ENCODE measurements at places on chromosomes 4 and X.

DNA sequence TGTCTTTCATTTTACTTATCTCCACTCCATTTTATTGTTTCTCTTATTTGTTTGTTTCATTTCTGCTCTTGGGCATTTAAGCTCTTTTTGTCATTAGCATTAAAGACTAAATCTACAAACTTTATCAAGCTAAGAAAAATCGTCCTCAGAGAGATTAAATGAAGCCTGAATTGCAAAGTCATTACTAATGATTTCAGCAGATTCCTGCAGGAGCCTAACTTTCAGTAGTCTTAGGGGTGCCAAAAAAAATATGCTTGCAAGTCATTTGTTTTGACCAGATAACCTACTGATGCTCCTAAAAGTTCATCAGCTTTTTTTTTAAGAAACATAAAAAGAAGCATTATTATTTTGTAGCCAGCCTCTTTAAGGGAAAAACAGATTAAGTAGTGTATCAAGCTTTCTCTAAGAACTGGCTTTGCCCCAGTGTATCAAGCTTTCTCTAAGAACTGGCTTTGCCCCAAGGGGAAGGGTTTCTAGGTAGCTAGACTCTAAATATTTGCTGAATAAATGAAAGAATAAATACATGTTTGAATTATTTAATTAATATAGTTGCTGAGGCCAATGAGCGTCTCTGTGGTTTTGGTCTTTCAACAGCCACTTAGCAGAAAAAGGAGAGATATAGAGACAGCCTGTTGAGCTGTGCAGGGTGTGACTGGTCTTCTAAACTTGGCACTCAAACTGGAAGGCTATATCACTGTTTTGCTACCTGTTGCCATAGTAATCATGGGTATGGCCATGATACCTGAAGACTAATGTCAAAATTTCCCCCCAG is 174.2 kb downstream of the BTC start:
- no peak for DNase-seq

DNA sequence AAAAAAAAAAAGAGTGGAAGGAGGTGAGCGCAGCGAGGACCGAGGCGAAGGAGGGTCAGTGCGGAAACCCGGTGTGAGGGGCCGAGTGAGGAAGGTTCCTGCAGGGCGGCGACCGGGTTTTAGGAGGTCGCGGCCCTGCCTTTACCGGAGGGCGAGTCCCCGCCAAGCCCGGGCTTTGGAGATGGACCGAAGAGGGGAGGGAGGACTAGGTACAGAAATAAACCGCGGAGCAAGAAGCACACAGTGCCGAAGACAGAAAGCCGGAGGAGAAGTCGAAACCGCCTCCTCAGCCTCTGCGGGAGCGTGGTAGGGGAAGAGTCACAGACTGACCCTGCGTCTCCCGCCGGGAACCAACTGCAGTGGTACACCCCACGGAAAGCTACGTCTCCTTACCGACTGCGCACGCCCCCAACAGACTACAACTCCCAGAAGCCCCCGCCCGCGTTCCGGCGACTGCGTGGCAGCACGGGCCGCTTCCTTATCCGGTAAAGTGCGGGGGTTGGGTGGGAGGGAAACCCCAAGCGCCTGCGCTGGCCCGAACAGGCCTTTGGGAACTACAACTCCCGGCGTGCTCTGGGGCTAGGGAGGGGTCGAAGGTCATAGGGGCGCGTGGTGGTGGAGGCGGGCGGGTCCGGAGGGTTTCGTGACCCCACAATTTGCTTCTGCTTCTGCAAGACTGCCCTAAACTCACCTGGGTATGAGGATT is at the start of gene NFXL1:
Gene NFXL1 (minus strand): TSS at position 364 of the 706 bp plus-strand sequence. CDS start 380 bp downstream, outside the sequence.
- DNase-seq = peak; percentile 77

- DNase-seq = no peak
Measured at GRCh38 chrX:43436517-43436916, 219.6 kb upstream of the MAOA start.

- no peak for DNase-seq
Measured at GRCh38 chrX:132216283-132216682, 3.0 kb downstream of the RAP2C start.

DNA sequence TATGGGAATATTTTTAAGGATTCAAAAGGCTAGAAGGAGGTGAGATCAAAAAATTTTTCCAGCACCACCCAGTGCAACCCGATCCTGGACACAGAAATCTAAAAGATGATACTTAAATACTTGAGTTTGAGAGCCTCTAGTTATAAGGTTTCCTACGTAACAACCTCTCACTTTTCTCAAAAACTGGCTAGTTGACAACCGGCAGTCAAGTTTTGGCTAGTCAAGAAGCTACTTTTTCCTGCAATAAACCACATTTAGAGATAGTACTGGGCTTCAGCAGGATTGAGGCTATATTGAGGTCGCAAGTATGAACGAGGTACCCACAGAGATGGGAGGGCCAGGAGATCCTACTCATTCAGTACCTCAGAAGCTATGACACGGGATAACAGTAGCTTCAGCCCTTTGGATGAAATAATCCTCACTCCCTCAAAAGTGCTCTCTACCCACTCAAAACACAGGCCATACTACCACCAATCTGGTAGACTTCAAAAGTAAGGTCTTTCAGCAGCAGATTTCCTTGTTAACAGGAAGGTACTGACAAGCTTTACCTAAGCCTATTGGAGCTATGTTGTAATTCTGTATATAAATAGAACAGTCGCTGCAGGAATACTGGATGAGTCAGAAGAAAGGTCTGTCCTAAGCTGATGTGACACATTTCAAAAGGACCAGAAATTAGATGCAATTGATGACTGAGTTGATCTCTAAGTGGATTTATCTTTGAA is 1.5 kb upstream of the TSPAN5 start:
- DNase-seq = no peak

DNA sequence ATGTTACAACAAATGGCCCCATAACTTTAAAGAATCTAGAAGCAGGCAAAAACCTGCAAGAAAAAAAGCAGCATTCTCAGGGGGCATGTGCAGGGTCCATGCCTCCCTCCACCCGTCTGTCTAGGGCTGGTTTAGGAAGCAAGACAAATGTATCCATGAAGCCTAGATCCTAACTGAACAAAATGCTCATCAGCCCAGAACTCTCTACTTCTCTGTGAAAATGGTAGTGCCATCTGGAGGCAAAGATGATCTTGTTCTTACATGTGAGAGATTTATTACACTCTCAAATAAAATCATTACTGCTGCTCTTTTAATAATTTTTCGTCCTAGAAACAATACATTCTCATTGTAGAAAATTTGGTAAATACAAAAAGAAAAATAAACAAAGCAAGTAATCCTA is 26.7 kb downstream of the NR3C2 start:
- DNase-seq = no peak

DNA sequence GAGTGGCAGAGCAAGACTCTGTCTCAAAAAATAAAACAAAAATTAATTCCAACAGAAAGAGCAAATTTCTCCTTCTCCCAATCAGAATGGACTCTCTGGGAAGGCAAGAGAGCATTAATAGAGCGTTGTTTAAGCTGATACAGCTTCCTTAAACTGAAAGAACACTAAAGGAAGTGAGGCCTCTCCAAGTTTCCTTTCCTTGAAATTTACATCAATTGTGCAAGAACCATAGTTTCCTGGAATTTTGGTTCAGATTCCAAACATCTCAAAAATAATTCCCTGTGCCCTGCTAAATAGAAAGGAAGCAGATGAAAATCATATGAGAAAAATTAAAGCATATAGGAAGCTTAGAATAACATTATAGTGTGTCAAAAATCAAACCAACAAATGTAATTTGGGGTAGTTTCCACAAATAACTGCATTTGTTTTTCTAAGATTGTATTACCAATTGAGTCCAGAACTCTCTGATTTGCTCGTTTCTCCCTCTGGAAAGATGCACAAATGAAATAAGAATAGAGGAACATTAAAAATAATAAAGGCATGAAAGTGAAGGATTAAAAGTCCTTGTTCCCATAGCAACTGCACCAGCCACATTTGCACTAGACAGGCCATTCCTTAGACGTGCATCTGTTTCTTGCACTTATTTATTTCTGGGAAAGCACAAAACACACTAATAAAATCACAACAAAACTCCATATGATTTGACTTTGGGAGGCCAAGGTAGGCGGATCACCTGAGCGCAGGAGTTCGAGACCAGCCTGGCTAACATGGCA is 3.7 kb upstream of the FAM241A start:
- DNase-seq = no peak

GRCh38 chr4:105978684-105979296 is 83.5 kb downstream of the NPNT start:
- DNase-seq = no peak

DNA sequence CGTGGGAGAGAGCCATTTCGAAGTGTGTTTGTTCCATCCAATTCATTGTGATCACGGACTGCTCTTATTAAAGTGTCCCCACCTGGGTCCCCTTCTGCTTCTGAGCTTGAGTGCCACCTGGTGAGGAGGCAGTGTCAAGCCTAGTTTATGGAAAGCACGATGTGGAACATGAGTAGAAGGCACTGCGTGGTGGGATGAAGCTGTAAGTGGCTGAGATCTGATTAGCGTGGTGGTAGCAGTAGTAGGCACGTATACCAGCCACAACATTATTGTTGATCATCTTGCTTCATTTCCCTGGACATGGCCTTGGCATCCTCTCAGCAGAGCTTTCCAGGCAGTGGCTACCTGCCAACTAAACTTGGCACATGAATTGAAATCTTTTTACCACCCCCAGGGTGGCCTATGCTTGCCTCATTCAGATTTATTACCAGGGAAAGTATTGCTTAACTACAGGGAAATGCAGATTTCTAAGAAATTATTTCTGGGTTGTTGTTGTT is 46.4 kb downstream of the GPAT3 start:
- DNase-seq = no peak

DNA sequence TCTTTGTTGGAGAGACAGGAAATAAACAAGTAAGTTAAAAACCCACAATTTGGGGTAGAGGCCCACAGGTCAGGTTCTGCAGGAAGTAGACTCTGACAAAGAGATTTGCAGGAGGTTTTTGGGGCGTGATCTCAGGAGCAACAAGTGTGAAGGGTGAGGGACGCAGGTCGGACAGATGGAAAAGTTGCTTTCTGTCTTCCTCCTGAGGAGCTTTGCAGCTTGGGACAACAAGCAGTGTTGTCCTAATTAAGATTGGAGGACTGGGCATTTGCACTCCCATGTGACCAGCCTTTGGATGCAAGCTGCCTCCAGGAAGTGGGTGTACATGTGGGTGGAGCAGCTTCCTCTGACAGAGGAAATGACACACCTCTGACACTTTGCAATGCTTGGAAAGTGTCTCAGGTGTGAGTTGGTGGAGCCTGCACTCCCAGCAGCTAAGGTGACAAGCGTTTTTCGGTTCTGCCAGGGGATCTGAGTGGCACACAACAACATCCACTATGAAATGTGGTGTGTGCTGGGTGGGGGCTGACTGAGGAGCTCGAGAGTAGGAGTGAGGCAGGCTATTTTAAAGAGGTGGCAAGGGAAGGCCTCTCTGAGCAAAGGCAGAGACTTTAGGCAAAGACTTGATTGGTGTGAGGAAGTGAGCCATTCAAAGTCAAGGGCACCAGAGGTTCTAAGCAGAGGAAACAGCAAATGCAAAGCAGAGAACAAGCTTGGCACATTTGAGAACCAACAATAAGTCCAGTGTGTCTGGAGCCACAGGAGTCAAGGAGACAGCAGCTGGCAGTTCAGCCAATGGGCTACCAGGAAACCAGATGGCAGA is 339.8 kb upstream of the GATB start:
- DNase-seq = no peak

GRCh38 chr4:159240687-159241086 is 137.8 kb downstream of the RAPGEF2 start:
- no peak for DNase-seq

DNA sequence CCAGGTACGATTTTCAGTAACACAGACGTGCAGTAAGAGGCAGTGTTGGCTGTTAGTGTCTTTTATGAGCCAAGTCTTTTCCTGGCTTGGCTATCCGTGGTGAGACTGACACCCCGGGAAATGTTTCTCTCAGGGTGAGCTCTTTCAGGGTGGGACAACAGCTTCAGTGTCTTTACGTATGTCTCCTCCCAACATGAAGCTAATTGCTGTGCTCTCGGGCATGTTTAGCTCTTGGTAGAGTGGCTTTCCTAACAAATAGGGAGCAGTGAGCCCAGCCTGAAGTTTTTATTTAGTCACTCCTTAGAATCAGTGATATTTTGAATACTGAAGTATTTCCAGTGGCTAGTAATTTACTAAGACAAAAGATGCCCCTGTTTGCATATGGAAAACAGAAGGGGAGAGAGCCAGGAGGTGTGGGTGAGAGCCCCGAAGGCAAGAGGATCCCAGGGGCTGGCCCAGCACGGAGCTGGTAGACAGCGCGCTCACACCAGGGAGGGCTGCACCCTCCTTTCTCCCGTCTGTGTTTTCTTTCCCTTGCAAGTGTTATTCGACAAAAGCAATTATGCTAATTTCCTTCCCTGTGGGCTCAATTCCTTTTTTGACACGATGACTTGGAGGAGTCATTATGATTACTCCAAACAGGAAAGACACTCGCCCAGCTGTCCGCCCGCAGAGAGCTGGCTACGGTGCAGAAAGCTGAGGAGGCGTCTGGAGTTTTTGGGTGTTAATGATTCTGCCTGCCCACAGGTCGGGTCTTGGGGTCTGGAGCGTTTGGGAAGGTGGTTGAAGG is 47.7 kb downstream of the PDGFRA start:
- DNase-seq = no peak
